ENCODE measurements at places on chromosomes 13 and 19.

DNA sequence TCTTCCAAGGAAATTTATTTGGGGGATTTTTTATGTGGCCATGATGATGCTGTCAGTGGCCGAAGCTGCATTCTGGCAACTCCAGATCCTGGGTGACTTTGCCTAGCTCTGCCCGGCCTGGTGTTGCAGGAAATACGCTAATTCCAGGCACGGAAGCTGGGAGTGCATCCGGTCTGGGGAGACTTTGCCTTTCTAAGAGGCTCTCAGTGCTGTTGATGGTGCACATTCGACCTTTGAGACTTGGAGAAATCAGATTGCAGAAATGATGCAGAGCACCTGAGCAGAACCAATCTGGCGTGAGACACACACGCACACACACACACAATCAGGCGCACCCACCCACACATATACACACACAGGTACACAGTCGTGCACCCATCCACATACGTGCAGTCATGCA is 5.9 kb upstream of the TMEM255B start:
- DNase-seq: no peak

DNA sequence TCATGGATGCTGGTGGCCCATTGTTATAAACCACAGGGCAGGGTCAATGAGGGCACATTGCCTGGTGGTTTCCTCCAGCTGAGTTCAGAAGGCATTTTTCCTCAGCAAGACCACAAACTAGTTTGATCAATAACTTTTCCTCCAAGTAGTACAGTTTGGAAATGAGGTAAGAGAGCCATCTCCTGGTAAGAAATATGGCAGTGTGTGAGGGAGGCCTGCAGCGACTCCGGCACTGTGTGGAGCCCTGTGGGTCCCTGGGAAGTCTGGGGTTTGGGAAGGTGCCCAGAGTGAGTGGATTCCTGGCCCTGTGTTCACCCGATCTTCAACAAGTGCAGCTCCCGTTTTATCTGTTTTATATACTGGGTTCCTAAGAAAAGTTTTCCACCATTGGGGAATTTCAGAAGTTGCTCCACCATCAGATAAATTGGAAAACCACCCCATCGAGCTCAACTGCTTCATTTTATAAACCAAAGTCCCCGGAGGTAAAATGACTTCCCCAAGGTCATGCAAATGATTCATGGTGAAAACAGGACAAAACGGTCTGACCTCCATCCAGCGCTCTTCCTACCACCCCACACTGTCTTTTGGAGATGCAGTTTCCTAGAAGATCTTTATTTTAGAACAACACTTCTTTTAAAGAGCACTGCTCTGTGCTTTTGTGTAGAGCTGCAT is 148.4 kb downstream of the KATNAL1 start:
- no peak for DNase-seq

- no peak for DNase-seq
Observed at GRCh38 chr19:16779539-16780163, 49.5 kb upstream of the SIN3B start.

DNA sequence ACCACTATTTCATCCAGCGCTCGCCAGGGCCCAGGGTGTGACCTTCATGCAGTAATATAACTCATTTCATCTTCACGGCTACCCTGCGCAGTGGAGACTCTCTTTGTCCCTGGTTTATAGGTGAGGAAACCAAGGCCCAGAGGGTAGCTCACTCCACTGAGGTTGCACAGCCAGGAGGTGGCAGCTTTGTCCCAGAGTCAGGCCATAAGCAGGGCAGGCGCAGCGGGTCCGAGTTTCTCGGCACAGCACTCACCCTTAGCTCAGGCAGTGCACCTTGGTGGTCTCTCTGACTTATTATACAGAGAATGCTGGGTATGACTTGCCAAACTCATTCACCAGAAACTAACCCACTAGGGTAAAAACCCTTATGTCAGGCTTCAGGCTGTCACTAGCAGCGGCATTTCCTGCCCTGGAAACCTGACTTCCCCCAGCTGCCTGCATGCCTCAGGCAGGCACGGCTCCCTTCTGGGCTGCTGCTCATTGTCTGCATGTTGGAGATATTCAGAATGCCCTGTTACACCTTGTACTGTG is 24.5 kb downstream of the PPP5C start:
- DNase-seq: no peak

GRCh38 chr13:97231829-97232196 is 9.7 kb downstream of the MBNL2 start:
- no peak for DNase-seq

- DNase-seq: no peak
Observed at GRCh38 chr13:112851107-112852038, 117.6 kb upstream of the MCF2L start.

- DNase-seq: no peak
Observed at GRCh38 chr13:34425327-34425949, 516.6 kb upstream of the NBEA start.

GRCh38 chr19:40610396-40611064 is 9.4 kb downstream of the LTBP4 start:
- DNase-seq: peak; percentile 66

GRCh38 chr13:38180670-38181069 is 169.0 kb upstream of the UFM1 start:
- DNase-seq: no peak

DNA sequence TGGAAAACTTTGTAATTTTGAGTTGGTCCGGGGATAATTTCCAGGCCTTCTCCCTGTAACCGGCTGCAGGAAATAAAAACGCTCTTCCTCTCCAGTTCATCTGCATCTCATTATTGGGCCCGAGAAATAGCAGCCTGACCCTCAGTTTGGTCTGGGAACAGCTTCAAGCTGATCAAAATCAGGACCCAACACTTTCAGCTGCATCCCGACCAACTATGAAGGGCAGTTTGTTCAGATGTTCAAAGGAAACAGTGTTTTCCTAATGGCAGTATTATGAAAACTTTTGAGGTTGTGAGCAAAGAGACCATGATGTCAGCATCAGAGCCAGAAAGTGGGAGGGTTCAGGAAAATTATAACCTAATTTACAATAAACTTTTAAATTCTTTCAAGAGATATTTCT is 35.7 kb downstream of the STK24 start:
- no peak for DNase-seq

- no peak for DNase-seq
Observed at GRCh38 chr19:57210381-57210780, 19.1 kb downstream of the ZNF264 start.

DNA sequence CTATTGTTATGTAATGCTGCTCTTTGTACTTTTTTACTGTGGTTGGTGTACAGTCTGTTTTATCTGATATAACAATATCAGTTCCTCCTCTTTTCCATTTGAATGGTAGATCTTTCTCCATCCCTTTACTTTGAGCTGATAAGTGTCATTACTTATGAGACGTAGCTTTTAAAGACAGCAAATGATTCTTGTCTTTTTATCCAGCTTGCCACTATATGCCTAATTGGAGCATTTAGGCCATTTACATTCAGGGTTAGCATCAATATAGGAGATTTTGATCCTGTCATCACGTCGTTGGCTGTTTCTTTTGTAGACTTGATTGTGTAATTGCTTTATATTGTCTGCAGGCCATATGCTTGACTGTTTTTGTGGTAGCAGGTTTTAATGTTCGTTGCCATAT is 894.2 kb upstream of the ATXN8OS start:
- DNase-seq: no peak

DNA sequence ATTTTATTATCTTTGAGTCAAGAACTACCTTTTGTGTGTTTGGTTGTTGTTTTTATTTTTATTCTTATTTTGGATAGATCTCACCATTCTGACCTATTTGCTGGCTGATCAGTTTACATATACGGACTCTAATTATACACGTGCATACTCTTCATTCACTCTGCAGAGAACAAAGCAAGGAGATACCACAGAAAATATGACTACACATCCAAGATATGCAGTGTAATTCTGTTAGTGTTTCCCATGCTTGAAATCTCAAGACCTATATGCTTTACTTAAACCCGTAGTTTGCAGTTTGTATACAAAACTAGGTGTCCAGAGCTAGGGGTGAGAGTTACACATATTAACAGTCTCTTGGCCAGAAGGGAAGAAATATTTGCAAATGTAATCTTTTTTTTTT is 205.5 kb downstream of the DCLK1 start:
- no peak for DNase-seq

- no peak for DNase-seq
Observed at GRCh38 chr19:45815481-45816216, 541 bp upstream of the RSPH6A start.

- no peak for DNase-seq
Observed at GRCh38 chr19:23789246-23789645, 30.6 kb upstream of the ZNF681 start.

GRCh38 chr13:60402022-60402421 is 5.0 kb downstream of the TDRD3 start:
- no peak for DNase-seq

DNA sequence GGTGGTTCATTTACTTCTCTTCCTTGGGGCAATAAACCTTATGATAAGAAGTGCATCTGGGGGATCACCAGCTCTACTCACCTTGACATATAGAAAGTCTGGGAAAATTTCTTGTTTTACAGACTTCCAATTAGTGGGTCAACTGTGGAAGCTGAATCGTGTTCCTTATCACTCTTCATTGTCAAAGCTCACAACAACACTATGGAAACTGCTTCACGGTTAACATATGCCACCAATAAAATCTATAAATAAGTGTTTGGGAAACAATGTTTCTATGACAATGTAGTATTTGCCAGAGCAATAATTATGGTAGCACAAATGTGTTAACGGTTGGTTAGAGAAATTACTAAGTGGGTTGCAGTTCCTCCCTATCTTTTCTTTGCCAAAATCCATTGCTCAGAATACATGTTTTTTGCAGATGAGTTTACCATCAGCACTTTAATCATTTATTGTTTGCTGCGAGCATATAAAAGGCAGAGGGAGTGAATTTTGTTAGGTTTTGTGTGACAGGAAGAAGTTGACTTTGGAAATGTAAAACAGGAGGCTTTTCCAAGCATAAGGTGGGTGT is 321.8 kb downstream of the RFC3 start:
- DNase-seq: no peak

- DNase-seq: no peak
Observed at GRCh38 chr19:28985201-28985600, 227.8 kb downstream of the UQCRFS1 start.

DNA sequence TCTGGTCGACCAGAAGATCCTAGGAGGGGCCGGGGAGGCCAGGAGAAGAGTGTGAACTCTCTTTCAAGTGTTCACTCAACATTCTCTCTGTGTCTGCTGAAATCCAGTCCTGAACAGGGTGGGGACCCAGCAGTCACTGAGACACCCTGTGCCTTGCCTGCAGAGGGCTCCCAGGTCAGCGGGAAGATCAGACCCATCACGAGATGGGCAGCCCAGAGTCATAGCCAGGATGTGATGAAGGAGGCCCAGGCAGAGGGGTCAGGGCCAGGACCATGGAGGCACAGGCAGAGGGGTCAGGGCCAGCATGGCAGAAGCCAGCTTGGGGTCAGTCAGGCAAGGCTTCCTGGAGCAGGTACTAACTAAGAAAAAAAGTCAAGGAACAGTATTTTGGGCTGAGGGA is 9.4 kb downstream of the NUMBL start:
- no peak for DNase-seq

- DNase-seq: no peak
Observed at GRCh38 chr13:36531746-36532486, 99.6 kb downstream of the CCNA1 start.

GRCh38 chr13:44197791-44198770 is 175.5 kb upstream of the SERP2 start:
- DNase-seq: peak; percentile 49

GRCh38 chr13:47046706-47047105 is 149.9 kb upstream of the HTR2A start:
- no peak for DNase-seq

- no peak for DNase-seq
Observed at GRCh38 chr13:43273362-43273761, 250.0 kb downstream of the DNAJC15 start.

- no peak for DNase-seq
Observed at GRCh38 chr19:4373601-4374497, 26.5 kb downstream of the SH3GL1 start.

DNA sequence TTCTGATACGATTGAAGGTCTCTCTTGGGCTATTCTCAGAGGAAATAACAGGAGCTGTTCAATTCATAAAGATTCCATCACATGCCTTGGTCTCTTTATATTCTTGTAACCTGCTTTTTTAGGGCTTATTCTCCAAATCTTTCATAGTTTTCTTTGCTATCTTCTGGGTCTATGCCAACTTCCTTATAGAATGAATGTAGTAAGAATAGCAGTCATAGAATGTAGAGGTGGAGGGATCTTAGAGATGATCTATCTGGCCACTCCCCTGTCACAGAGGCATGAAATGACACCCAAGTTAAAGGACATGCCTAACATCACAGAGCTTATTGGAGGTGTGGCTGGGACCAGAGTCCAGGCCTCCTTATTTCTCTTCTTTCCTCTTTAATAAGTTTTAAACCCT is 13.2 kb downstream of the LCP1 start:
- DNase-seq: no peak

DNA sequence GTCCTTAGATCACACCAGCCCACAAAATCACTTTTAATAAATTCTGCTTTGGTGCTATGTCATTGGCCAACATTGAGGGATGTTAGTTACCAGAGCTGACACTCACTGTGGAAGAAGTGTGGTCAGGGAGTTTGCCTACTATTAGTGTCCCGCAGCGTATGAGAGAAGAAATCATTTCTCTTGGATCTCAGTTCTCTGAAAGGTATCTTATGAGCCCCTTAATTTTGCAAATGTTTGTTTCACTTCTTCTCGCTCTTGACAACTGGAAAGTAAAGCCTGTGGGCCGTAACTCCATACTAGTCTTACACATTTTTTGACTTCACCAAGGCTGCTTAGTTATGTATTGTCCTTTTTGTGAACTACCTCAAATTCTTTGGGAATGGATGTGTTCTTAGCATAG is 80.9 kb downstream of the FLT1 start:
- DNase-seq: no peak

- no peak for DNase-seq
Observed at GRCh38 chr19:44581288-44581687, 32.1 kb upstream of the IGSF23 start.

- peak; percentile 4 for DNase-seq
Observed at GRCh38 chr13:39688278-39688677, 32.8 kb downstream of the COG6 start.

GRCh38 chr13:59012731-59013130 is 1151.0 kb downstream of the DIAPH3 start:
- DNase-seq: no peak

GRCh38 chr19:12580180-12580694 is 29.0 kb upstream of the ZNF564 start:
- DNase-seq: no peak

DNA sequence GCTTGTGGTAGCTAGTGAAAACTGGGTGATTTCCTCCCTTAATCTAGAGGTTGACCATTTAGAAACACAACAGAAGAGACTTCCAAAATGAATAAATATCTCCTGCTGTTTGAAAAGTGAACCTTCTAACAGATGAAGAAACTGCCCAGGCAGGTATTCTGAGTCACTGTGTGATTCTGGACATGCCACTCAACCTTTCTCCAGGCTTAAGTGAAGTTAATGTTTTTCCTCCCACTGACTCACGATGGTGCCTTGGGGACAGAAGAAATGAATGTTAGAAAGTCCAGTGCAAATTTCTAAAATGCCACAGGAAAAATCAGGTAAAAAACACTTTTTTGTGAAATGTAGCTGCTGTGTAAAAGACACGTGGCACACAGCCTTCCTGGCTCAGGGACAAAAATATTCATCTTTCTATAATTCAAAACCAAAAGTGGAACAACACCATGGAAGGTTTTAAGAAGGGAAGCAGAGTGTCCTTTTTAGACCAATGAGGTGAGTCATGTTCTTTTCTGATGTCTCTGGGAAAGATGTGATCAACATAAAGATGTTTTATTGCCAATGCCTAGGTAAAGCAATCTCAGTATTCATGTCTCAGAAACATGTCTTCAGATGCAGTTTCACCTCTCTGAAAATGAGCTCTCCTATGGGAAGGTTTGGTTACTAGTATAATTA is 9.1 kb downstream of the UBE2L5 start:
- DNase-seq: no peak

All from stimulated activated naive CD8-positive, alpha-beta T cell treated with anti-CD3 and anti-CD28 coated beads, Interleukin-15, Interleukin-2, amounts not matched to agents 100 U/mL and 50 U/mL, for 24 hours (primary cell).